ENCODE measurements at places on chromosomes 2 and 18.

GRCh38 chr2:134273256-134273983 is 19.5 kb downstream of the MGAT5 start:
- no peak for DNase-seq

GRCh38 chr2:19426144-19426543 is 67.7 kb upstream of the OSR1 start:
- no peak for DNase-seq

- DNase-seq = no peak
These were observed 175.1 kb downstream of the NCK2 start for GRCh38 chr2:105919826-105920225.

DNA sequence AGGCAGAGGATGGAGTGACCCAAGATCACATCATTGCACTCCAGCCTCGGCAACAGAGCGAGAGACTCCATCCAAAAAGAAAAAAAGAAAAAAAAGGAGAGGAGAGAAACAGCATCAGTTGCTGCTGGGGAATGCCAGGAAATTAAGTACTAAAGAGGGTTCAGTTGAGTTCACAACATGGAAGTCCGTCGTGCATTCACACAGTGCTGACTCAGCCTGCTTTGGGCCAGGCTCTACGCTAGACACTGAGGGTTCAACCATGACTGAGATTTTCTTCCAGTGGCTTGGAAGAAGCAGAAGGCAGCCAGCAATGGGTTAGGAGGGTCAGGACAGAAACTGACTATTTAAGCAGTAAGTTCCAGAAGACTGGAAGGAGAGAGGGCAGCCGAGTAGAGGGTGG is 108.8 kb downstream of the FMNL2 start:
- DNase-seq = no peak

DNA sequence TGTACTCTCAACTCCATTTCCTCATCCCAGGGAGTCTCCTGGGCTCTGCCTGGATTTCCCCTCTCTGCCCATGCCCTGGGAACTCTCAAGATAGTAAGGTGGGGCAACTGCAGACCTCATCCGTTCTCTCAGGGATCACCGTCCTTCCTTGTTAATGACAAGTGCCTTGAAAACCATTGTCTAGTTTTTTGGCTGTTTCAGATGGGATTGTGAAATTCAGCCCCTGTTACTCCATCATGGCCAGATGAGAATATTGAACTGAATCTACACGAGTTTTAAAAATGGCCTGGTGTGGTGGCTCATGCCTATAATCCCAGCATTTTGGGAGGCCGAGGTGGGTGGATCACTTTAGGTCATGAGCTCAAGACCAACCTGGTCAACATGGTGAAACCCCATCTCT is 665 bp upstream of the HRH4 start:
- DNase-seq = no peak

DNA sequence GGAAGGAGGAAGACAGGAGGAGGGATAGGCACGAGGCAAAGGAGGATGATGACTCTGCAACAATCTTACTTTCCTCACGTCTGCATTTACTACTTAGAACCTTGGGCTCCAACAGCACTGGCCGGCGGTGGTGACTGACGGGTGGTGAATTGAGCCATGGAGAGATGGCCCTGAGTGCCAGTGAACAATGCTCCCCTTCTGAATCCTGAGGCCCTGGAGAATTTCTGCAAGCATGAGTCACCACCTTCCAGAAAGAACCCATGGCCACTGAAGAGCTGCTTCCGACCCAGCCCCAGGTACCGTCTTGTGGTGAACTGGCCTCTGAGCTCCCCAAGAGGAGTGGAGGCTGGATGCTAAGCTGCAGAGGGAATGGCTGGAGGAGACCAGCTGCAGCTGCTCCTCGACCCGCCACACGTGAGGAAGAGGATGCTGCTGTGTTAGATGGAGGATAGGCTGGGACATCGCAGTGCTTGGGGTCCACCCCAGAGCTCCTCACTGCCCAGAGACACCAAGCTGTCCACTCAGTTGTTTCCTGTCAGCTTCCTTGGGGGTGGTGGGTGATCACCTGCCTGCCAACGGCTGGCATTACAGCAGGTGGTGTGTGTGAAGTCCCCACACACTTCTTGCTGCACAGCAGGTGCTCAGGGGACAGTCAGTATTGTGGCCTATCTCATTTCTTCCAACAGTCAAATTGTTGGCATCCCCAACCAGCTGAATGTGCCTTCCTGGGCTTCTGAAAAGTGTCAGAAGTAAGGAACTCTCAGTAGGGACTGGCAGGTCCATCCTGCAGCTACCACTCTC is 186.5 kb upstream of the ID2 start:
- no peak for DNase-seq

DNA sequence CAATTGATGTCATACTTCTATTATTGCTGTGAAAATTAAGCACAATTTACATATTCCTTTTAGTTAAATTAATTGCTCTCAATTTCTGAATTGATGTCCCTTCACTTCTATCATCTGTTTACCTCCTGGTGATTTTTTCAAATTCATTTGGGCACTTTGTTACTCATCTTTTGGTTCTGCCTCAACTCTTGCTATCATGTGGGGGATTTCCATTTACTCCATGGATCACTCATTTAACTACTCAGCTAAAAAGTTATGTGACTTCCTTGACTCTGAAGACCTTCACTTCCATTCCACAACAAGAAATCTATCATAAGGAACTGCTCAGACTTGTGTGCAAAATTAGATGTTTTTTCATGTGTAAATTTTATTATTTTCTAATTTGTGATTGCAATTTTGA is 126.2 kb downstream of the EHBP1 start:
- DNase-seq = no peak

- DNase-seq = no peak
These were observed 223.7 kb upstream of the TRIB2 start for GRCh38 chr2:12493031-12493513.

GRCh38 chr2:31967790-31968189 is 43.0 kb downstream of the MEMO1 start:
- DNase-seq = no peak

GRCh38 chr2:208062113-208062512 is 36.8 kb upstream of the PLEKHM3 start:
- DNase-seq = no peak

- no peak for DNase-seq
These were observed 100.7 kb downstream of the ANKRD44 start for GRCh38 chr2:197209742-197210408.

- DNase-seq = peak; percentile 74
These were observed 109.6 kb upstream of the SLC14A2 start for GRCh38 chr18:45505497-45506206.

DNA sequence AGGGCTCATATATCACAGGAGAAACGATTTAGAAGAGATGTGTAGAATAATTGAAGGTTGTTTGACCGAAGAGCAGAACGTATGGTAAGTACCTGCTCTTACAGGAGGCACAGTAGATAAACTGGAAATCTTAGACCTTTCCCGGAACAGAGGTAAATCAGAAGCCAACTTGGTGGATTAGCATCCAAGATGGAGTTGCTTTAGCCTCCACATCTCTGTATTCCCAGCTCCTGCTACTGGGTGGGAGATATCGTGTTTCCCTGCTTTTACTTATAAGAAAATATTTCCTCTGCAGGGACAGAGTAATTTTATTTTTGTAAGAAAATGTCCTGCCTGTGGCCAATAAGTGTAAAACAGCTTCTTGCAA is 164.5 kb downstream of the SLC39A10 start:
- DNase-seq = no peak

DNA sequence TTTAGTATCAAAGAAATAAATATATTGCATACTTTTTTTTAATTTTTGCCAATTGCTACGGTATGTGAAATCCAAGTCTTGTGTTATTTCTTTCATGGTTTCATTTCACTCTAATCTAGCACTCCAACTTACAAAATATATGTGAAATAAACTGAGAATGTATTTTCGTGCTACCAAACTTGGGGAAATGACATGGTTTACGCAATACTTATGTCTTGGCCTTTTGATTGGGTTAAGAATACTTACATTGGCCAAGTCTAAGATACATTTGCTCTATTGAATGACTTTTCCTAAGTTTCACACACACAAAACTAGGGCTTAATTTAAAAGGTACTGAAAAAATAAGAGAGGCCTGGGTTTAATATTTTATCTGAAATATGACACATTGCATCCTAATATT is 80.5 kb downstream of the VRK2 start:
- no peak for DNase-seq

- no peak for DNase-seq
These were observed 103.7 kb downstream of the CTAGE1 start for GRCh38 chr18:22314001-22314400.

- no peak for DNase-seq
These were observed 635.7 kb downstream of the FBXO15 start for GRCh38 chr18:73511771-73512503.

GRCh38 chr2:234437642-234438304 is 59.1 kb downstream of the ARL4C start:
- DNase-seq = no peak

DNA sequence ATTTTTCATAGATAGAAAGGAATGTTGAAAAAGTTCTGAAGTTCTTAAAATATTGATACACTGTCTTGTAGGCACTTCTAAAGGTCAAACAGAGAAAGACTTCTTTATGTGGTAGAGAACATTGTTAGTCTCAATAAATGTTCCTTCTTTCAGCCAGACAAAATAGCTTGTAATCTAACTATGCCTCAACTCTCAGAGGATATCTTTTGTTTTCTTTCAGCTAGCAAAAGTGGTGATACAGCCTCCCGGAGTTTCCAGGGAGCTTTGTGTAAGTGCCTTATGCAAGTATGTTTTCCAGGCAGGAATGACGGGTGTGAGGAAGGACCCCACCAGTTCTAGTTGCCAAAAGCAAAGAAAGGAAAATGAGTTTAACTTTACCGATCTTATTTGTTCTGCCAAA is 452.1 kb upstream of the ST6GAL2 start:
- DNase-seq = no peak

GRCh38 chr2:161122772-161123530 is 37.3 kb upstream of the TANK start:
- DNase-seq = no peak

- no peak for DNase-seq
These were observed 74.9 kb upstream of the KLF7 start for GRCh38 chr2:207240649-207241048.

GRCh38 chr18:35653392-35654135 is 72.0 kb downstream of the GALNT1 start:
- no peak for DNase-seq

- DNase-seq = peak; percentile 59
These were observed at the start of gene SH3BP4 for GRCh38 chr2:234951664-234952269. Gene SH3BP4 (plus strand): TSS chr2:234952017. CDS start chr2:235035003, 82,986 bp downstream.

DNA sequence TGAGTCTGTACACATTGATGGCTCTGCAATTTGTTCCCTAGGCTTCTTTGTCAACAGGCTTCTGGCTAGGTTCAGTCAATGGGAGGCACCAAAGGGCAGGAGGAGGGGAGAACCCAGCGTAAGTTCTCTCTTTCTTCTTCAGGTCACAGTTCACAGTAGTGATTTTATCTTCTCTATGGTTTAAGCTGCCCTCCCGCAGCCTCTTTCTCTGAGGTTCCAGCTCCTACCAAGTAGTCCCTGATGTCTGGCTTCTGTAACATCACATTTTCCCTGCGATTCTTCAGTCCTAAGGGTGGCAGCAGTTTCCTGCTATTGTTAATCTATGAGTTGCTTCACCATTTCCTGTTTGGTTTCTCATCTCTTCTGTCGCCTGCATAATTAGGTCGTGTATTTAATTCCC is 107.4 kb downstream of the CPO start:
- no peak for DNase-seq

GRCh38 chr2:137178951-137179377 is 413.6 kb downstream of the THSD7B start:
- no peak for DNase-seq

GRCh38 chr2:190213441-190214335 is 105.9 kb downstream of the HIBCH start:
- DNase-seq = no peak

GRCh38 chr18:27713738-27714095 is 463.2 kb downstream of the CDH2 start:
- peak; percentile 86 for DNase-seq

DNA sequence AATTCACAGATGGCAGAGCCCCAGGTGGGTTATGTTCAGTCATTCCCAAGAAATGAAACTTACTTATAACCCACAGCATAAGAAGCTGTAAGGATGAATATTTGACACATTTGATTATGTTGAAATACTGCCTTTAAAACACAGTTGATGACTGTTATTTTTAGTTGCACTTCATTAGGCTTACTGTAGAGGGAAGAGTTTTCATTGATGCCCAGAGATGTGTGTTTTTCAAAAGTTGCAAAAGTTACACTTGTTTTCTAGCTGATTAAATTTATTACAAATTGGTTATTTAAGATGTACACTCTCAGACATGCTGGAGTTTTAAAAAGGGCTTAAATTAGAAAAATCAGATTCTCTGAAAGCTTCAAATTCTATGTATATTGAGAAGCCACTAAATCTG is 506.1 kb downstream of the PARD3B start:
- DNase-seq = no peak

DNA sequence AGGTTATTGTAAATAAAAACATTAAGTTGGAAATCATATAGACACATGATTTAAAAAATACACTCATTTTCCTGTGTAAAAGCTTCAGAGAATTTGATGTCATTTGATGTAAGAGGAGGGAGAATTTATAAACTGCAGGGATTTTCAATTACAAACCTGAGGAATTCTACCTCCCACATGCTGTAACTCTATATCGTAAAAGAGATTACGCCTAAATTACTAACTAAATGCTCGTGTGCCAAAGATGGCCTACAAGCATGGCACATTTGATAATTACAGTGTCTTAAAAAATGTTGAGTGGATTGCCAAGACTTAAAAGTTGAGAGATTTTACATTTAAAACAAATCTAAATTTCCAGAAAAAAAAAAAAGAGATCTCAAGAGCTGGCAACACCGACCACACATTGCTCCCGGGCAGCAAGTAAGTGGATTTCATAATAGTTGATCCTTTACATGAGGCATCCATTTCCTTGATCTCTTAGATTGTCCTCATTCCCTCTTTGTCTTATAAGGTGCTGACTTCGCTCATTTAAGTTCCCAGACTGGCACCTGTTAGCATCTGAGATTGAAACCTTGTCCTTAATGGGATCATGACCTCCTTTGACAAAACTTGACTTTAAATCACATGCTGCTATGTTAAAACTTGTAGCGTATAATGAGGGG is 840.3 kb upstream of the ZEB2 start:
- DNase-seq = no peak

- DNase-seq = no peak
These were observed 56.7 kb upstream of the ARHGAP28 start for GRCh38 chr18:6672821-6673308.

DNA sequence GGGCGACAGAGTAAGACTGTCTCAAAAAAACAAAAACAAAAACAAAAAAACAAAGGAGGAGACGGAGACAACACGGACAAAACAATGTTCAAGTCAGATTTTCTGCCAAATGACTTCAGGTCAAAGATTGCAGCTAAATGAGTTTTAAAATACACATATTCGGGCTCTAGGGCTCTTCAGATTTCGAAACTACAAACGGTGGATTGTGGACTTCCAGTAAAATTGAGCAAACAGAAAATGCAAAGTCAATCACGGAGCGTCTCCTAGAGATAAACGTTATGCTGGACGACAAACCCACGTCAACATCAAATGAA is 558 bp downstream of the MRPS5 start:
- DNase-seq = no peak

DNA sequence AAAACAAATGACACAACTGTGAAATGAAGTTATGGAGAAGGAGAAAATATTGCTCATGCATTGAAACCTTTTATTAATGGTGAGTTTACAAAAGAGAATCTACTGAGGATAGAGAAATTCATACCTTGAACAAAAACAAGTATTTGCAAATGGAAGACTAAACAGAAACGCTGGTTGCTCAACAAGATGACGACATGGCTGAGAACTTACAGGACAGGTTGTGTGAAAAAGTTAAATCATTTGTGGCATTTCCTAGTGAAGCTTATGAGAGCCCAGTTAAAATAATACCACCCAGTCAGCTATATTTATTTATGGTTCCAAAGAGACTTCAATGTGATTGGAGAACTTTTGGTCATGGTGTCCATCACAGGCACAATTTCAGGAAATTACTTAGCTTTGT is 148.6 kb upstream of the PKDCC start:
- no peak for DNase-seq
